ENCODE measurements at places on chromosomes 5 and 9. TPM values are rescaled to one million over a fixed set of nuclear protein-coding genes. Genes with fewer than 3 reads are reported as not detected.

The ECM2 gene
- 10.8 TPM for polyA plus RNA-seq

The SHC3 gene
- 0.29 TPM for polyA plus RNA-seq

The FAM163B gene
- polyA plus RNA-seq, result 2.0 TPM

The MLANA gene
- not detected for polyA plus RNA-seq

The ADRB2 gene
- polyA plus RNA-seq, result 2.4 TPM

The DAB2IP gene
- polyA plus RNA-seq, result 25.5 TPM

The PLPPR1 gene
- polyA plus RNA-seq, result not detected

The SLC24A2 gene
- not detected for polyA plus RNA-seq

The KCTD16 gene
- 0.07 TPM for polyA plus RNA-seq

The PCDHGA8 gene
- polyA plus RNA-seq, result 1.3 TPM

The QRFP gene
- 0.05 TPM for polyA plus RNA-seq

The CAMLG gene
- 23.6 TPM for polyA plus RNA-seq

The TMEM174 gene
- not detected for polyA plus RNA-seq

The KCNT1 gene
- 0.20 TPM for polyA plus RNA-seq

The NR2F1 gene
- polyA plus RNA-seq, result 29.0 TPM

The HRCT1 gene
- 3.3 TPM for polyA plus RNA-seq

The ALAD gene
- 39.5 TPM for polyA plus RNA-seq

The IFNA2 gene
- polyA plus RNA-seq, result not detected

The PAEP gene
- polyA plus RNA-seq, result not detected

The GRM6 gene
- under 0.01 TPM for polyA plus RNA-seq

The TPRN gene
- polyA plus RNA-seq, result 4.8 TPM

The GADD45G gene
- polyA plus RNA-seq, result 157 TPM

The GRHPR gene
- 119 TPM for polyA plus RNA-seq
